ENCODE measurements at places on chromosomes 2 and 18.

DNA sequence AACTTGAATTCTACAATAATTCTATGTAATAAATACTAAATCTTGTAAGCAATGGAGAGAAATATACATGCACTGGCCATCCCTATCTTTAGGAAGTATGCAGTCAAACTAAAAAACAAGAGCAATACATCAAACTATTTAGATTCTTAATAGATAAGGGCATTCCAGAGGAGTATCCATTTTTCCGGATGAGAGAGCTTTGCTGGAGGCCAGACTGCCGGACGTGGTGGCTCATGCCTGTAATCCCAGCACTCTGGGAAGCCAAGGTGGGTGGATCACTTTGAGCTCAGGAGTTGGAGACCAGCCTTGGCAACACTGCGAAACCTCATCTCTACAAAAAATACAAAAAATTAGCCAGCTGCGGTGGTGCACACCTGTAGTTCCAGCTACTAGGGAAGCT lies 60.8 kb downstream of the KIF5C start:
- no peak for DNase-seq

DNA sequence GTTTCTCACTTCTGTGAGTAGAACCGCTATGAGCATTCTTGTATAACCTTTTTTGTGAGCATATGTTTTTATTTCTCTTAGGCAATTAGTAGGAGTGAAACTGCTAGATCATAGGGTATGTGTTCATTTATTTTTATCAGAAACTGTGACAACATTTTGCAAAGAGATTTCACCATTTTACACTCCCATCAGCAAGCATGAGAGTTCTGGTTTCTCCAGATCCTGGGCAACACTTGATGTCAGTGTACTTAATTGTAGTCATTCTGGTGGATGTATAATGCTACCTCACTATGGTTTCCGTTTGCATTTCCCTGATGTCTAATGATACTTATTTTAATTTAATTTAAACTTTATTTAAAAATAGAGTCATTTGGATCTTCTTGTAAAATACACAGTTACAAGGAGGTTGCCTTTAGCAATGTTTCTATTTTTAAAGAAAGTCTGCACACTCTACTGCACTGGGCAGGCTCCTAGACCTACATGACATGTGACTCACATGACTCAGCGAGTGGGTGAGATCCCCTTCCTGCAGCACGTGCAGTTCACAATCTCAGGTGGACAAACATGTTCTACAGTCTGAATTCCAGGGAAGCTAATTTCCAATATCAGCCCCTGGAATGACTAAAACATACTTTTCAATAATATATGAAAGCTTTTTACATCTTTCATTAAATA lies 127.0 kb upstream of the BCL2L11 start:
- DNase-seq = no peak

DNA sequence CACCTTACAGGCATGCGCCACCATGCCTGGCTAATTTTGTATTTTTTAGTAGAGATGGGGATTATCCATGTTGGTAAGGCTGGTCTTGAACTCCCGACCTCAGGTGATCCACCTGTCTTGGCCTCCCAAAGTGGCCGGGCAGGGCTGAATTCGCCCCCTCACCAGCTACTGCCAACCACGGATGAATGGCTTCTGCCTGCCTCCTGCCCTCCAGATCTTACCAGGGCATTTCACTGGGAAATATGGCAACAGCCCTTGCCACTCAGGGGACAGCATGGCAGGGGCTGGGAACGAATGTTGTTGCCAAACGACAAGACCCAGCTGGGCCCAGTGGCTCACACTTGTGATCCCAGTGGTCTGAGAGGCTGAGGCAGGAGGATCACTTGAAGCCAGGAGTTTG lies 1.8 kb upstream of the ALPP start:
- no peak for DNase-seq

- no peak for DNase-seq
Measured at GRCh38 chr18:59200787-59201186, 19.2 kb upstream of the GRP start.

DNA sequence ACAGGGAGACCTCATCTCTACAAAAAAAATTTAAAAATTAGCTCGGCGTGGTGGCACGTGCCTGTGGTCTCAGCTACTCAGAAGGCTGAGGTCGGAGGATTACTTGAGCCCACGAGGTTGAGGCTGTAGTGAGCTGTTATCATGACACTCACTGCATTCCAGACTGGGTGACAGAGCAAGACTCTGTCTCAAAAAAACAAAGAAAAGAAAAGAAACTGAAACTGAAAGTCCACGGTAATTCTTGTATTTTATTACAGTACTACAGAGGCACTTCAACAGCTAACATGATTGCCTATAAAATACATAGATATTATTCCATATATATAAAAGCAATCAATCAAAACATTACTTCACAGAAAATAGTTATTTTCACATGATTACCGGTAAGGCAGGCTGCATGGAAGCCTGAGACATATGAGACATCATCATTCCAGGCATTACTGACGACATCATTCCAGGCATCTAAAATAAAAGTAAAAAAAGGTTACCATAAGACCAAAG lies 23.1 kb downstream of the PRPF40A start:
- peak; percentile 9 for DNase-seq

DNA sequence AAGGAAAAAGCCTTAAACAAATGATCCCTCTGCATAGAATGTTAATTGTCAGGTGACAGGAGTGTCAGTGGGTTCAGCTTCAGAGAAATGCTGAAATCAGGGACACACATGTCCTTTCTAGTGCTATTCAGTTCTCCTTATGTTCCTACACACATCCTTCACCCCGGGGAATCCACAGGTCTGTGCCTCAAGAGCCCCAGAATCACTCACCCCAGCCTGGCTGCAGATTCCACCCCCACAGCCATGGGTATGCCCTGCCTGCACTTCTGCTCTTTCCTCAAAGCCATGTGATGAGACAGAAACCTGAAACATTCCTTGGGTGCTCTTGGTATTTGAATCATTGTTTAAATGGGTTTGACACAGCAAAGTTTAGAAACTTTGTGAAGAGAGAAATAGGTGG lies 27.4 kb upstream of the FZD7 start:
- no peak for DNase-seq

DNA sequence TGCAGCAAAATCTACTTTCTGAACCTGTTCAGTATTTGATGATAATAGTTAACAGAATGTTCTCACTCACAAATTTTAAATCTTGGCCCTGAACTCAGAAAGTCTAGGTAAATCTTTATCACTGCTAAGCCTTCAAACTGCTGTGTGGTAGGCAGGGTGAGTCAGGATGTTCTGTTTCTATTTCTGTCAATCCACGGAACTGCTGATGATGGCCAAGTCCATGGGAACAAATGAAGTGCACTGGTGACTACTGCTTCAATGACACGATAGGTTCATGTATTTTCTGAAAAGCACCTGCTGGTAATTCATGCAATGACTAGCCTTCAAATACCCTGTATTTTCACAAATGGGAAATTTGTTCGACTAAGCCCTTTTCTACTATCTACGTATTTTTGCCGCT lies 14.2 kb downstream of the NIFK start:
- no peak for DNase-seq

DNA sequence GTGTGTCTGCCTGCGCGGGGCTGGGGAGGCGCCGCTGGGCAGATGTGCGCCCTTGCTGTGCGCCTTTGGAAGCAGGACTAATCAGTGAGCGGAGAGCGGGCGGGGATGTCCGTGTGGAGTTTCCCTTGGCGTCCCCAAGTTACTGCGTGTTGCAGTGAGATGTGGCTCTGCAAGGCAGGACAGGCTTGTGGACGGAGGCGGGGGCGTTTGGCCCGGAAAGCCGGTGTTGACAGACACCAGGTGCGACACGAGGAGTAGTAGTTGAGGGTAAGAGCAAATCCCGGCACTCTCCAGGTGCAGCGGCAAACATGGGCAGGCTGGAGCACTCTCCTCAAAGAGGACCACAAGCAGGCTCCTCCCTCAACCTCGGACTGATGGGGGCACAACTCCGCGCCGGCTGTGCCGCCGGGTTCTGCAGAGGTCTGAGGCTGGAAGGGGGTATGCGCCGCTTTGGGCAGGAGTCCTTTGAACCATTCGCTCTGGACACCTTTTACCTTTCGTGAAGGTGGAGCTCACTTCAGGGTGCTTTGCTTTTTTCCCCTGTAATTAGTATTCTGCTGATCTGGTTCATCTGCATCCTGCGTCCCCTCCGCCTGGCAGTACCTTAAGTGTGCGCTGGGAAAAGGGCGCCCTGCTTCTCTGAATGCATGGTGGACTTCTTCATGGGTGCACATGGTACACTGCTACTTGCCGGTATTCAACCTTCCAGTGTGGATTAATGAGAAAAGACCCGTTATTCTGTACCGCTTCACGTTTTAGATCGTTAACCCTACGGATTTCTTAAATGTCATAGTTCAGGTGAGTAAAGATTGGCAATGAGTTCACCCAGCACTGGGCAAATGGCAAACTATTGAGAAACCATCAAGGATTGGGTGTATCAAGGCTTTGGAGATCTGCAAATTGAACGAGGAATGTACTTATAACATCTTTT lies 608 bp downstream of the CDH7 start:
- DNase-seq = no peak

DNA sequence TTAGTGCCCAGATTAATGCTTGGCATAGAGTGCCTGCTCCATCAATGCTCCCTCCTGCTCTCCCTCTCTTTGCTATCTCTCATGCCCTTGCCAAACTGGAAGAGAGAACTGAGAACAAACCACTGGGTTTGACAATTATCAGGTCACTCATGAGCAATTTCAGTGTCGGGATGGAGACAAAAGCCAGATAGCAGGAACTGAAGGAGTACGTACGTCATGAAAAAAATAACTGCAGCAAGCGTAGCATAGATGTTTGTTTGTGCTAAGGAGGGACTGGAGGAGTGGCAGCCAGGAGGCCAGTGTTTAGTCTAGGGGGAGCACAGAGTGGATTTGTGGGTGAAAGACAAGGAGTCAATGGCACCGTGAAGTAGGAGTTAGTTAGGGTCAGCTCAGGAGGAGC lies 113.3 kb downstream of the POLE4 start:
- no peak for DNase-seq

- no peak for DNase-seq
Measured at GRCh38 chr2:109712746-109713145, 81.4 kb upstream of the RGPD5 start.

DNA sequence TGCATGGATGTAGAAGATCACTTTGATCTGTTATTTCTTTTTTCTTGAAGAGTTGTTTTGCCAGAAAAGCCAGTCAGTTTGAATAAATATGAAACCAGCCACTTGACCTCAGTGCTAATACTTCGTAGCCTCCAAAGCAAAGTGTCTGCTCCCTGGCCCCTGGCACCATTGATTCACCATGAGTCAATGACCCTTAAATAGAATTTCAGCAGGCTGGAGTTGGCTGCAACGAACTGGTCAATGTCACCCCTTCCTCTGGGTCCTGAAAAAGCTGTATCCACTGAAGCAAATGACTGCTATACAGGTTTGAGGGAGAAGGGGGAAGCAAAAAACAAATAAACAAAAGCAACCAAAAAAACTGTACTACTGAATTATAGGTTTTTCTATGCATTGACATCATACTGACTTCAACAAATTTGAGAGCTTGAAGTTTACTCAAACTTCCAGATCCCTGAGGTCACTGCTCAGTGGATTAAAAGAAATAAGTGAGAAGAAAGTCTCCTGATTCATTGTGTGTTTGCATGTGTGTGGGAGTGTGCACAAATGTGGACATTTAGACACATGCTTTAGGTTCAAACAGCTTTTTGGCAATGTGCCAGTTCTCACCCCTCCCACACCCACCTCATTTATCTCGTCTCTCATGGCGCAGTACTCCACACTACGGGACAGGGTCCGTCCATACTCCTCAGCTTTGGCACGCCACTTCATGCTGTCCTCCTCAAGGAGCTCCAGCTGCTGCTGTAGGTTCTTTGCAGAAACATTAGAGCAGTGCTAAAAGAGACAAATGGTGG lies 58.1 kb upstream of the TTN start:
- no peak for DNase-seq

GRCh38 chr2:169775765-169776164 lies 22.9 kb upstream of the SSB start:
- no peak for DNase-seq

DNA sequence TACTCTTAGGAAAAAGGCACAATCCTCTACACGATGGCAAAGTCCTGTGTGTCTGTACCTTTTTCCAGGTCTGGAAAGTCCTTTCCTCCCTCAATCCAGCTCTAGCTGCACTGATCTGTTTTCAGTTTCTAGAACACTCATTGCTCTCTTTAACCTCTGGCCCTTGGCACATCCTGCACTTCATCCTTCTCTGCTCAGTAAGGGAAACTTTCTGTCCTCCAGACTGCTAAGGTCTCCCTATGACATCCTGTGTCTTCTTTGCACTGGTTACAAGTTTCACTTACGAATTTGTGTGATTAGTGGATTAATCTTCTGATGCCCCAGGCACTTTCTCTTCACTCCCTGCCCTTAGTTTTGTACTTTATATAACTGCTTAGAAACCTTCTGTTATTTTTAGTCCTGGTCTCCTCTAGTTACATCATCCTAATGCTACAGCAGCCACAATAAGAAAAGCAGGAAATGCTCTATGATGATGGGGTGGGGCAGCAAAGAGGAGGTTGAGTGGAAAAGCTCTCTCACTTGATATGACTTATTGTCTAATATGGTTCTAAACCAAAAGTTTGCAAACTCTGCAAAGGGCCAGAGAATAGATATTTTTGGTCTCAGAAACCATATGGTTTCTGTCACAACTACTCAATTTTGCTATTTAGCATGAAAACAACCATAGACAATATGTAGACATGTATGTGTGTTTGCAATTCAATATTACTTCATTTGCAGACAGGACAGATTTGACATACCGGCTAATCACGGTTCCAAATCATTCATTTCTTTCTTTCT lies 568.2 kb downstream of the THSD7B start:
- DNase-seq = no peak

DNA sequence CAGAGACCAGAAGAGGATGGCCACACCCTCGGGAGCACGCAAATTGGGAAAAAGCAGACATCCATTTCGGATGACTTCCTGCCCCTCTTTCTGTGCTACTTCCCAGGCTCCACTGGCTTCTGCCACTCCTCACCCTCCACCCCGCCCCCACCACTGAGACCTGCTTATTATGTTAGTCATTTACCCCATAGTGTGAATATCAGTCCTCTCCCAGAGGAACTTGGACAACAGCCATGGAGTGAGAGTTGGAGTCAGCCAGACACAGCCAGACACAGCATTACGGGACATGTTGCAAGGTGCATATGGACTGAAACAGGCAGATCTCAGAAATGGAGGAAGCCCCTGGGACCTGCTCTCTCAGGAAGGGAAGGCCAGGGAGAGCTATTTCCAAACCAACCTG lies 51.8 kb downstream of the CTIF start:
- DNase-seq = no peak

- DNase-seq = no peak
Measured at GRCh38 chr2:112813280-112813966, 23.2 kb downstream of the IL1B start.

Data from stimulated activated effector memory CD8-positive, alpha-beta T cell treated with anti-CD3 and anti-CD28 coated beads, Interleukin-12 subunit alpha, Interleukin-12 subunit beta, amount 100 ng/mL, for 72 hours (primary cell).